ENCODE measurements at places on chromosomes 1 and 21.

DNA sequence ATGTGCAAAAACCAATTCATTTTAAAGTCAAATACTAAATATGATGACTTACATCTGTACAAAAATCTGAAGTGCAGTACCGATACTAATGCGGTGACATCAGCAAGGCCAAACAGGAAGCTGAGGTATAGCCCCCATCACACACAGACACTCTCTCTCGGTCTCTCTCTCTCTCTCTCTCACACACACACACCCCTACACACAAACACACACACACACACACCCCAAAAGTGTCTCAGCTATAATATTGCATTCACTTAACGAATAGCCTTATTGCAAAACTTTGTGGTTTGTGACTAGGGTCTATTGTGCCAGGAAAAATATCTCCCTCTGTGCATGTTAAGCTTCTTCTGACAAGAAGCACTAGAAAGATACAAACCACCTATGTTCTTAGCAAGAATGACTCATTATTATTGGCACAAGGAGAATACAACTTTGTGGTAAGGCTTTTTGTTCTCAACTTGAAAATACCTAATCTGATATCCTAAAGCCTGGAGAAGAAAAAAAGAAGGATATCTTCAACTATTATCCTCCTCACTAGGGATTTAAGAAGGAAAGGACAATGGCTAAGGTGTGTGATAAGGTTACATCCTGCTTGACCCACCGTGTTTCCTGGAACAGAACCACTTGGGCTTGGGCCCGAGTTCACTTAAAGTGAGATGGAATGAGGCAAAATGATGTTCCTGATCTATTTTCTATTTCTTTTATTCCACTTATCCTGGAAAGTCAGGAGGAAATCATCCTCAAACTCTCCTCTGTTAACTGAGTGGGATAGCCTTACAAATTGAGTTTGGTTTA, 107.1 kb downstream of the NIBAN1 start:
- DNase-seq: peak; percentile 54

GRCh38 chr1:172469717-172470116, 25.8 kb upstream of the PIGC start:
- DNase-seq: no peak

DNA sequence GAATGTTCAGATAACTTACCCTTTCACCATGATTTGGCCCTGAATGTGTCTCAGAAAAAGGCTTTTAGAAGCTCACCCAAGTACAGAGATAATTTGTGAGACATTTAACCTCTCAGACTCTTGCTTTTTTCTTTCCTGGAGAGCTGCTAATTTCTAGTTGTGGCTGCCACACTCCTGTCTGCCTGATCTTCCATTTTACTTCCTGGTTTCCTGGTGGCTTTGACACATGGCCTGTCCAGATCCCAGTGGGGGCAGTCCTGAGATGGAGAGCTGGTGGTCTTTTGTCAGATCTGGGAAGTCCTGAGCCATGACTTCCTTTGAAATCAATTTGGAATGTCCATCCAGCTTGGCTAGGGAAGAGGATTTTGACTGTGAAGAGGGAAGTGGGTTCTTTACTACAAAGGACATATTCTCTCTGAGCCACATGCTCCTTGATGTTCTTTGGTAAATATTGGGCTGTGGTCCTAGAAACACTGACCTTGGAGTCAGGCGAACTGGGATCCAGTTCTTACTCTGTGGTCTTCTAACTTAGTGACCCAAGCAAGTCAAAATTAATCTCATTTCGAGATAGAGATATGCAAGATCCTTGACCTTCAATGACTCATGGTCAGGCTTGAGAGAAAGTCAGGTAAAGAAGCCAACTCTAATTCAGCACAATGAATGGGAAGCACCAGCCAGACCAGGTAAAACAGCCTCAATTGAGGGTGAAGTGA, 78.0 kb upstream of the HSD17B7 start:
- no peak for DNase-seq

DNA sequence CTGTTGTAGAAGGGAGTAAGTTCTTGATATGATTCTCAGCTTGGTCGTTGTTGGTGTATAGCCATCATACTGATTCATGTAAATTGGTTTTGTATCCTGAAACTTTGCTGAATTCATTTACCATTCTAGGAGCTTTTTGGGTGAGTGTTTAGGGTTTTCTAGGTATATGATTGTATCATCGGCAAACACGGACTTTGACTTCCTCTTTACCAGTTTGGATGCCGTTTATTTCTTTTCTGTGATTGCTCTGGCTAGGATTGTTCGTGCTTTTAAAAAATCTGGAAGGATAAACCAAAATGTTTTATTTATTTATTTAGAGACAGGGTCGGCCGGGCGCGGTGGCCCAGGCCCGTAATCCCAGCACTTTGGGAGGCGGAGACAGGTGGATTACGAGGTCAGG, 20.6 kb downstream of the RRP1B start:
- DNase-seq: no peak

DNA sequence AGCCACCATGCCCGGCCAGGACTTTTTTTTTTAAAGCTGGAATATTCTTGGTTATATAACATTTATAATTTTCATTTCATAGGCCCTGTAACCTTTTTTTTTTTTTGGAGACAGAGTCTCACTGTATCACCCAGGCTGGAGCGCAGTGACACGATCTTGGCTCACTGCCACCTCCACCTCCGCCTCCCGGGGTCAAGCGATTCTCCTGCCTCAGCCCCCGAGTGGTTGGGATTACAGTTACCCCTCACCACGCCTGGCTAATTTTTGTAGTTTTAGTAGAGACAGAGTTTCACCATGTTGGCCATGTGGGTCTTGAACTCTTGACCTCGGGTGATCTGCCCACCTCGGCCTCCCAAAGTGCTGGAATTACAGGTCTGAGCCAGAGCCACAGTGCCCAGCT, 12.6 kb downstream of the ZYG11B start:
- DNase-seq: no peak

- no peak for DNase-seq
Observed at GRCh38 chr1:108612496-108612895, 48.4 kb downstream of the HENMT1 start.

DNA sequence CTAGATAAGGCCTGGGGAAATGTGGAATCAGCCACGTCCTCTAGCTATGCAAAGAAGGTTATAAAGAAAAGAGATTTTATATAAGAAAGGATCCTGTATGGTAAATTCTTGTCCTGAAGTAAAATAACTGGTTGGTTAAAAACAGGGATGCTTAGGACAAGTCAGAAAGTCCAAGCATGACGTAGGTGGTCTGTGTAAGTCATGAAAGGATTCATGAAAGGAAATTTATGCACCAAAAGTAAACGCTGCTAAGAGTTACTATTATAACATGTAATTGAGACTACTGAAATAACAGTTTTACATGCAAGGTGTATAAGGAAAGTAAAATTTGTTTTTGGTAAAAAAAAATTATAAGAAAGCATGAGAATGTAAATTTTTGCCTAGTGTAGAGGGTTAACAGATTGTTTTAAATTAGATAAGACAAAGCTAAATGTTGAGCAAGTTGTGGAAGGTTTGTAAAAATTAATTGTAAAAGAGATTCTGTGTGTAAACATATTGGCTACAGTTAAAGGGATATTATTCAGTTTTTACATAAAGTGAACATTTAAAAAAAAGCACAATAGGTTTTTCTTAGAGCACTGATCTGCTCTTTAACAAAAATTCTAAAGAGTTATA, 43.9 kb downstream of the PIGK start:
- DNase-seq: no peak

DNA sequence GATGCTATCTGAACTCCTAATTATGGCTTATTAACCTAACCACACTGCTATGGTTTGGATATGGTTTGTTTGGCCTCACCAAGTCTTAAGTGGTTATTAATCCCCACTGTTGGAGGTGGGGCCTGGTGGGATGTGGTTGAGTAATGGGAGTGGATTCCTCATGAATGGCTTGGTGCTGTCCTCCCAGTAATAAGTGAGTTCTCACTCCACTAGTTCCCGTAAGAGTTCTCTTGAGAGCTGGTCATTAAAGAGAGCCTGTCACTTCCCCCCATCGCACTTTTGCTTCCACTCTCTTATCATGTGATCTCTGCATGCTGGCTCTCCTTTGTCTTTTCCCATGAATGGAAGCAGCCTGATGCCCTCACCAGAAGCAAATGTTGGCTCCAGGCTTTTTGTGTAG, 328.8 kb downstream of the PLA2G4A start:
- no peak for DNase-seq

DNA sequence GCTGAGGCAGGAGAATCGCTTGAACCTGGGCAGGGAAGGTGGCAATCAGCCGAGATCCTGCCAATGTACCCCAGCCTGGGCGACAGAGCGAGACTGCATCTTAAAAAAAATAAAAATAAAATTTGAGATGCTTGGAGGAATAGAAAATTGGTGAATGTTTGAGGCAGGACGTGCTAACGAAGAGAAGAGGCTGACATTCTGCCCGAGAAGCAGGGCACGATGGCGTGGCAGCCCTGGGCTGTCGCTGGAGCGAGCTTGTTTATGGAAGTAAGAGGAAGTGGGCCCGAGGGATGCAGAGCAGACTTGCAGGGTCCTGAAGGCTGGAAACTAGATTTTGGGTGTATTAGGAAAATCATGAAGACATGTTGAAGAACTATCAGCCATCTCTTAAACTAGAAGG, 92.6 kb downstream of the KIF26B start:
- no peak for DNase-seq

DNA sequence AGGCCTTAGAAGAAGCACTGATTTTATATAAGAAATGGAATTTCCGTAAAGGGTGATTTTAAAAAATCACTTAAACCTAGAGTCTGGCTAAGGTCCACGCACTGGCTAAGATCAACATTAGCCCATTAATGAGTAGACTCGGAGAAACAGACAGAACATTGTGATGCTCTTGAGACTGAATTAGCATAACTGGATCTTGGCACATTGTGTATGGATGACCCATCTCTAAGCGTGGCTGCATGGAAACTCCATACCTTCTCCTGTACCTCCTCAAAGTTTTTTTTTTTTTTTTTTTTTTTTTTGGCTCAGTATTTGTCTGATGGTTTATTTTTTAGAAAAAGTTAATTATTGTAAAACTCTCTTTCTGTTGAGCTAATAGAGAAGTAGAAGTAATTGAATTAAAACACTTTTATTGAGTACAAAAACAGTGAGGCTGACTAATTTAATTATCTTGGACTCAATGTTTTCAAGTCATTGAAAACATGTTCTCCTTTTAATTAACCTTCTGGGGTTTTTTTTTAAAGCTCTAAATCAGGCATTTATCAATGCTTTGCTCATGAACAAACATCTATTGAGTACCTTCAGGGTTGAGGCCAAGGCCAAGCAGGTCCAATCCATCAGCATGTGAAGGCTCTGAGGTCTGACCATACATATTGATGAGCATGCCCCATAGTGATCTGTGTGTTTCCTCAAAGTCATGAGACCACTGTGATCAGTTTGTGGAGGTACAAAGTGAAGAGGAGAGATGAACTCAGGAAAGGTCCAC, 74.0 kb downstream of the TLR5 start:
- no peak for DNase-seq

DNA sequence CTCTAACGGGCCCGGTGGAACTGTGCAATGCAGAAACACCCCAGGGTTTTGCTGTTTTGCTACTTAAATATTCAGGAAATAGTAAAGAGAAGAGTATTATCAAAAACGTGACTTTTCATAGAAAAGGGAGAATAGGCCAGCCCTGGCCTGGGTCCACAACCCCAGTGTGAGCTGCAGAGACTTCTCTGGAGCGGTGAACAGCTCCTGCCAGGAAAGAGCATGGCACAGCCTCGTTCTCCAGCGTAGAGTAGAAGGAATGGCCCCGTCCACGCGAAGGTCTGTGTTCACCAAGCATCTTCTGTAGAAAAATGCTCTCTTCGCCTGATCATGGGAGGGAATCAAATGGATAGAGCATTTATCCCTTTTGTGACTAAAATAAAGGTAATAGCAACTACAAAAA, 51.4 kb downstream of the PDE9A start:
- no peak for DNase-seq

Measured in stimulated activated CD4-positive, alpha-beta T cell treated with anti-CD3 and anti-CD28 coated beads, Interleukin-12 subunit alpha, Interleukin-12 subunit beta, amount 100 ng/mL, for 48 hours (primary cell).